ENCODE measurements at places on chromosomes 7 and 10.

- peak; percentile 47 for DNase-seq
These were observed 9.4 kb upstream of the RFC2 start for GRCh38 chr7:74263399-74264120.

- DNase-seq = no peak
These were observed 1.4 kb downstream of the HTRA1 start for GRCh38 chr10:122462533-122463465.

GRCh38 chr7:25408012-25408687 is 179.9 kb upstream of the NPVF start:
- DNase-seq = no peak

DNA sequence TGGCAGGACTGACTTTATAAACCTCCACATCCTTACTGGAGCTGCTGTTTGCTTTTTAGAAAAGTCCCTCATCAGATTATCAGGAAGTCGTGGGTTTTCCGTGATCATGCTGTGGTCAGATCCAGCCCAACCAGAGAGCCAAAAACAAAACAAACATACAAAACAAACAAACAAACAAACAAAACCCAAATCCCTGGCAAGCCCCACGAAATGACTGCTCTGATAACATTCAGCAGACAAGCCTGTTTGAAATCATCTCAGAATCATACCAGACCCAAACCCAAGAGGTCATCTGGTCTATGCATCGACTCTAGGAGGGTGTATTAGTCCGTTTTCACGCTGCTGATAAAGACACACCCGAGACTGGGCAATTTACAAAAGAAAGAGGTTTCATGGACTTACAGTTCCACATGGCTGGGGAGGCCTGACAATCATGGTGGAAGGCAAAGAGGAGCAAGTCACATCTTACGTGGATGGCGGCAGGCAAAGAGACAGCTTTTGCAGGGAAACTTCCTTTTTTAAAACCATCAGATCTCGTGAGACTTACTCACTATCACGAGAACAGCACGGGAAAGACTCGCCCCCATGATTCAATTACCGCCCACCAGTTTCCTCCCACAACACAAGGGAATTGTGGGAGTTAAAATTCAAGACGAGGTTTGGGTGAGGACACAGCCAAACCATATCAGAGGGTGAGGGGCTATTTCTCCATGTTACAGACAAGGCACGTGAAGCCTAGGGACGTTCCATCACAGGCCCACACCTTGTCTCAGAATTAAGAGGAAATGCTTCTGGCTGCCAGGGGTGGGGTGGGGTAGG is 85.7 kb downstream of the PARP12 start:
- DNase-seq = no peak

GRCh38 chr10:2798336-2799022 is 268.9 kb upstream of the PFKP start:
- no peak for DNase-seq

GRCh38 chr7:7889791-7890568 is 78.6 kb upstream of the GLCCI1 start:
- DNase-seq = no peak

- no peak for DNase-seq
These were observed 129.3 kb downstream of the MYOF start for GRCh38 chr10:93352638-93353383.

- no peak for DNase-seq
These were observed 57.7 kb downstream of the TNPO3 start for GRCh38 chr7:128997181-128997580.

- no peak for DNase-seq
These were observed 30.7 kb downstream of the JCAD start for GRCh38 chr10:30028738-30029030.

DNA sequence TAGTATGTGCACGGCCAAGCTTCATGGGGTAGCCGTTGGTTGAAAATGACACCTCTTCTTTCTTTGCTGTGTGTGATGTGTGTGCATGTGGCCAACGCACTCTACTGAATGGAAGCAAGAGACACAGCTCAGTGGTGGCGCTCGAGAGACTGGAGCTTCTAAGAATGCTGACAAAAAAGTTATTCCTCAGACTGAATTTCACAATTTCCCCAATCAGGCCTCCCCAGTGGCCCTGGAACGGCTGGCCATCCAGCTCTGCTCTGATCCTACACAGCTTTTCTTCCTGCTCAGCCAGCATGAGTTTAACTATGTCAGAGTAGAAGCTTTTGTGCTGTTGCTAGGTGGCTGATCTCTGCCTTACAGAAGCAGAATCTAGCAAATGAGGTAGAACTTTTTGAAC is 186.7 kb upstream of the PLXDC2 start:
- no peak for DNase-seq

GRCh38 chr10:123509338-123509737 is 156.8 kb upstream of the GPR26 start:
- peak; percentile 18 for DNase-seq

- peak; percentile 93 for DNase-seq
These were observed at the start of gene MLXIPL for GRCh38 chr7:73623798-73624668. Gene MLXIPL (minus strand): TSS chr7:73624522. CDS start chr7:73624492, 30 bp downstream.

DNA sequence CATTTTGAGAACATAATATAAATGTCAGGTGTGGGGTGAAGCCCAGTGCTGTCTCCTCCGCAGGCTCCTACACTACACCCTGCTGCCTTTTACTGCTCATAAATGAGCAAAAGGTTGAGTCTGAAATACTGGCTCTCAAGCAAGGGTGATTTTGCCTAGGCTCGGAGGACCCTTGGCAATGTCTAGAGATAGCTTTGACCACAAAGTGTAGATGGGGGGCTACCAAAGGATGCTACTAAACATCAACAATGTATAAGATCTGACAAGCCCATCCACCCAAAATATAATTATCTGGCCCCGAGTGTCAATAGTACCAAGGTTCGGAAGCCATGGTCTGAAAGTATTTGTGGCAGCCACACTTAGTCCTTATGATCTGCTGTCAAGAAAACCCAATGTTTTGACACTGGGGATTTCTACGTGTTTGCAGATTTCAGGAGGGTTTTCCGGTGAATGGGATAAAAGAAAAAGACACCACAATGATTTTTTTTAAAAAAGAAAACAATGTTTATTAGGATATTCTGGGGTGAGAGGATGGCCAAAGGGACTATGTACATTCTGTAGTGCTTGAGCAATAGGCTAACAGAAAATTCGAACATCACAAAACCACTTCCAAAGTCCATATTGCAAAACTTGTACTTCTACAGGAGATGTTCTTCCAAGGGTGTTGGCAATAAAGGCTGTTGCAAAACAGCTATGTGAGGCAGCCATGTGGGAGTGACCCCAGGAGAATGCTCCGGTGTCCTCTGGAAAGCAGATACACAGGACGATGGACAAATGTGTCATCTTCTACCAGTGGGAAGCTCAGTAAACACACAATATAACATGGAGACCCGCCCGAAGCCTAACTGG is 216.3 kb downstream of the GFRA1 start:
- no peak for DNase-seq

DNA sequence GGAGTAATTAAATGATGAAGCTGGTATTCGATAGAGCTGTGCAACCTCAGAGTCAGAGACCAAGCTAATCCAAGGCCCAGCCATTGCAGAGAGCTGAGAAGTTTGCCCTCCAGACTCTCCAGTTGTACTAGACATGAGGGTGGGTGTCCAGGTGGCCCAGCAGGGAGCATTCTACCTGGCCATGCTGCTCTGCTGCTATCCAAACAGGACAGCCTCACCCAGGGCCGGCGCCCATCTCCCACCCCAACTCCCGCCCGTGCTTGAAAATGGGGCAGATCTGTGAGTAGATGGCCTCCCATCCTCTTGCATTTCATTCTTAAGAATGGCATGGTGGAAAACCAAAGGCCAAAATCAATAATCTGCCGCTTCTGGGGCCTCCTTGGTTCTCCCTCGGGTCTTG is 124.2 kb downstream of the TCERG1L start:
- no peak for DNase-seq

GRCh38 chr10:124032087-124032935 is 61.1 kb downstream of the CHST15 start:
- DNase-seq = no peak

- no peak for DNase-seq
These were observed 240.6 kb downstream of the DGKI start for GRCh38 chr7:137606061-137606674.

Data from Peyer's patch (tissue), 4 donors.